ENCODE measurements at places on chromosomes 16 and 17.

DNA sequence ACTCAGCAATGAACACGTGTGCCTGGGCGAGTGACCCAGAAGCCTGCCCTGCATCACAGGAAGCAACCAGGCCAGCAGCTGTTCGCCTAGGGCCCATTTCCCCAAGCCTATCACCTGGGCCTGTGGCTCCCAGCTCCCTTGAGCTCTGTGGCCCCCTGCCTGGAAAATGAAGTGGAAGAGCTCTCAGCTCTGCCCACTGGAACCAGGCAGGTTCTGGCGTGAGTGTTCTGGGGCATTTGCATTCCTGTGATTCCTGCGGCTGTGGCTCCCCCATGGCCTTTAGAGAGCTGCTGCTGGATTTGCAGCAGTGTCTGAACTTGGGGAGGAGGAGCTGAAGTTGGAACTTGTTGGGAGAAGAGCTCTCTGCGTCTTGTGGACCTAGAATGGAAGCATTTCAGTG lies 22.8 kb downstream of the PGS1 start:
- no peak for DNase-seq

GRCh38 chr17:10081571-10082169 lies 116.7 kb downstream of the GAS7 start:
- no peak for DNase-seq

DNA sequence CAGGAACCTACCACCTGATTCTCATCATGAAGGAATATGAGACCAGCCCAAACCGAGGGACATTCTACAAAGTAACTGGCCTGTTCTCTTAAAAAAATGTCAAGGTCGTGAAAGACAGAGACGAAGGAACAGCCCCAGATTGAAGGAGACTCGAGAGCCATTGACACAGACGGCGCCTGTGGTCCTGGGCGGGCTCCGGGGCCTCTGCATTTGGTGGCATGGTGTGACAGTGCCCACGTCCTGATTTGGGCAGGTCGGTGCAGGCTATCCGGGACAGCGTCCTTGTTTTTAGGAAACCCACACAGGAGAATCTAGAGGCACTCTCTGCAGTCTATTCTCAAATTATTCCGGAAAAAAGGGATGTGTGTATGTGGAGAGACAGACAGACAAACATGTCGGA lies 64.1 kb downstream of the ADCY9 start:
- DNase-seq: no peak

GRCh38 chr17:5283571-5284315 lies 1.7 kb downstream of the RABEP1 start:
- no peak for DNase-seq

DNA sequence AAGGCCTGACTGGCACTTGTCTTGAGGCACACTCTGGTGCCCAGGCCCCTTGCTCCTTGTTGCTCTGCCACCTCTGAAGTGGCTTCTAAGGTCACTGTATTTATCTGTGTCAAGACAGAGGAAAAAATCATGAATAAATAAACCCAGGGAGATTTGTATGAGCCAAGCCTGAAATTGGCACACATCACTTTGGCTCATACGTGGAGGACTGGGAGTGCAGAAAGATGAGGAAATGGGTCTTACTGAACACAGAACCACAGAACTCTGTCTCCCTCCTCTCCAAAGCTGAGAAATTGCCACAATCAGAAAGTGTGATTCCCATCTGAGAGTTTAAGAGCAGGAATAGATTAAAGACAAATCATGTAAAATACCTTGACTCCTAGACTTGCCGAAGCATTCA lies 27.1 kb upstream of the C16orf78 start:
- DNase-seq: no peak

DNA sequence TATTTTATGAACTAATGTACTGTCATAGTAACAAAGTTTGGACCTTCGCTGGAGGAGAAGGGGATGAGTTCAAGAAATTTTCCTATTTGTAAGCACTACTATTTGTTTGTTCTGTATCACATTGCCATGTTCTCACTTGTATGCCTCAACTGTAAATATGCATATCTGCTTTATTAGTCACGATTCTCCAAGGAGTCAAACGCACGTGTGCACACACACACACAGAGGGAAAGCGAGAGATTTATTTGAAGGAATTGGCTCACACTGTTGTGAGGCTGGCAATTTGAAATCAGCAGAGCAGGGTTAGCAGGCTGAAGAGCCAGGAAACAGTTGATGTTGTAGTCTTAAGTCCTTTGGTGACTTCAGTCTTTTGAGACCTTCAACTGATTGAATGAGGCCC lies 24.9 kb upstream of the MYH2 start:
- no peak for DNase-seq

DNA sequence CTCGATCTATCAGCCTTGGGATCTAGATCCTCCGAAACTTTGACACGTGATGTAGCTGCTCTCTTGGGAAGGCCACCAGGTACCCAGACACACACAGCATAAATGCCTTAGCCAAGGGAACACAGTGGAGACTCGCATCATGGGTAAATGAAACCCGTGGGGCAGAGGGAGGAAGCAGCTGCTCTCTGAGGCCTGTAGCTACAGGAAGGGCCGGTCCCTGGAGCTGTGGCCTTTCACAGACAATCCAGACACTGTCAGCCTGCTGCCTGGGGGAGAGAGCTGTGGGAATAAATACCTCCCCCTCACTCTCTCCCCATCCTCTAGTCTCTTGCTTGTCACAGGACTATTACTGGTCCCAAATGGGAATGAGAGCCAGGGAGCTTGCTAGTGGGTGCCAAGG lies 351.2 kb downstream of the UTP18 start:
- no peak for DNase-seq

DNA sequence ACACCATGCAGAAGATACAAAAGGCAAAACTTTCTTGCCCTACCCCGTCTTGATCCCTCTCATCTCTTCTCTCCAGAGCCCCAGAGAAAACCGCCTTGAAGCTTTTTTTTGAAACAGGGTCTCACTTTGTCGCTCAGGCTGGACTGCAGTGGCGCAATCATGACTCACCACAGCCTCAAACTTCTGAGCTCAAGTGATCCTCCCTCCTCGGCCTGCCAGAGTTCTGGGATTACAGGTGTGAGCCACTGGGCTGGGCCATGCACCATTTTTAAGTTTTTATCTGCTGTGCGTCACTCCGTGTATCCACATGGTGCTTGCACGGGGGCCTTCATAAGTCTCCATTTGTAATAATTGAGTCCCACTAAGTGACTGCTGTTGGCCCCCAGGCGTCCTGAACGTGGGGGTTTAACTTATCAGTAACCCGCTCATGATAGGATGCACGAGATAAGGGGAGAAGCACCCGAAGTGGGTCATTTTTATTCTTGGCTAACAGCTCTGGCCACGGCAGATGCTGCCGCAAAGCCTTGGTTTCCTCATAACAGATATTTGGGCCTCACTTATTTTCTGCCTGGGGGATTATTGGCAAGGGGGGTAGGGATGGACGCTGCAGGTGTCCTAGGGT lies 8.6 kb downstream of the DNAH17 start:
- DNase-seq: no peak

- DNase-seq: no peak
Observed at GRCh38 chr17:12983991-12984884, 33.6 kb downstream of the ELAC2 start.

DNA sequence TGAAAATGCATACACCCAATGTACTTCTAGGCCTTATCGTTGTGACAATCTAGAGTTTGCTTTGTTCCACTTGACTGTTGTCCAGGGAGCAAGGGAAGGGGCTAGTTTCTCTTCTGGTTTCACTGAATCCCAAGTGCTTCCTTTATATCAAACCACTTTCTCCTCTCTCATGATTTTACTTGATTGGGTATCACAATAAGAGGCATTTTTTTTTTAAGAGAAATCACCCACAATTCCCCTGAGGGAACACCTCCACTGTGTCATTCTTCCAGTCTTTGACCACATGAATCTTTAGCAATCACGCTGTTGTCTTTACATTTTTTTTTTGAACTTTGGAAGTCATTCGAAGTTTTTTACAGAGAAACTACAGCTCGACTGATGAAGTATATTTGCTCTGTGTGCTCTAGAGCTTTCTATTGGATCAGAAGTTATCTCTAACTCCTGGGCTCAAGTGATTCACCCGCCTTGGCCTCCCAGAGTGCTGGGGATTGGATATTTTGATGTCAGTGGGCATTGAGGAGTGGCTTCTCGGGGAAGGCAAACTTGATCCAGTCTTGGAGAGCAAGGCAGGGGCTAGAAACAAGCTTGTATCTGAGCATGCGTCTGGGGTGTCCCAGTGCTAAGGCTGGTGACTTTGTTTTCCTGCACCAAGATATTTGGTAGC lies 3.0 kb downstream of the CDH1 start:
- DNase-seq: no peak

DNA sequence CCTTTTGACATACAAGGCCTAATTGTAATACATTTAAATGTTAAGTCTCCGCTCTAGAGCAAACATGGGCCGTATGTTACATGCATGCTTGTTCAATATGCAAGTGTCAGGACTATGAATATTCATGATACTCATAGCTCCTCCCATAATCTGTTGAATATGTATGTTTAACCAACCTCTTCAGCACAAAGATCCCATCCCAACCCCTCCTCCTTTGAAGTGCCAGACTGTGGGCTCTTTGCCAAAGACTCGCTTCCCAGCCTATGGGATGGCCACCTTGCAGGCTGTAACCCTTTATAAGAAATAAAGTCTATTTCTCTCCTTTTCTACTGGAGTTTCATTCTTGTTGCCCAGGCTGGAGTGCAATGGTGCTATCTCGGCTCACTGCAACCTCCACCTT lies 156.2 kb downstream of the ABCC12 start:
- DNase-seq: no peak
